CMK (cell line): ENCODE measurements at places on chromosomes 2 and 18.

- no peak for DNase-seq
Measured at GRCh38 chr2:123644053-123644452, 381.0 kb upstream of the CNTNAP5 start.

DNA sequence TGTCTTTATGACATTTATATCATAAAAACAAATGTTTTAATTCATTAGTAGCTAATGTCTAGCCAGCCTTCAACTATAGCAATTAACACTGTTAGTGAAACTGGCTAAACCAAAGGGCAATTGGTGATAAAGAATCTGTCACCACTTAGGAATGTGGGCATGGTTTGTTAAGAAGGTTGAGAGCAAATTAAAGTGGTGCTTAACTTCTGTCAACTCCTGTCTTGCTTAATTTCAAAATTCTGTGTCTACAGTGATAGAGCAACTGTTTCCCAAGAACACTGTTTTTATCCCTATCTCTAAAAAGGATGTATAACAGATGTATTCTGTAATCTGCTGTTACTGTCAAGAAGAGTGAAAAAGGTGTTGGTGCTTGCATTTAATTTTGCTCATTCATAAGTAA is 36.5 kb downstream of the CFAP36 start:
- DNase-seq, result no peak

DNA sequence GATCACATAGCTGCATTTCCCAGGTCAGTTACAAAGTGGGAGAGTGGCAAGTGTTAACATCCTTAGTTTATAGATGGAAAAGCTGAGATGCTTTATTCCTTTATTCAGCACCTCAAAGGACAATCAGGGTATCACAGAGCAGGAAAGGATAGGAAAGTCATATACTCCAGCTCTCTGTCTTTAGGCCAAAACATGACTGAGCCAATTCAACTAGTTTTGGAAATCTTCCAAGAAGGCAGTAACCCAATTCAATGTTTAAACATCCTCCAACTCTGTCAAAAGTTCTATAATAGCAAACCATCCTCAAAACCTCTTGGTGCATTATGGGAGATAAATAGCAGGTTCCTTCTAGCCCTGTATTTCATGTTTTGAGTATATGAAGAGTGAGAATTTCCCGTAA is 25.2 kb downstream of the CASP8 start:
- no peak for DNase-seq

DNA sequence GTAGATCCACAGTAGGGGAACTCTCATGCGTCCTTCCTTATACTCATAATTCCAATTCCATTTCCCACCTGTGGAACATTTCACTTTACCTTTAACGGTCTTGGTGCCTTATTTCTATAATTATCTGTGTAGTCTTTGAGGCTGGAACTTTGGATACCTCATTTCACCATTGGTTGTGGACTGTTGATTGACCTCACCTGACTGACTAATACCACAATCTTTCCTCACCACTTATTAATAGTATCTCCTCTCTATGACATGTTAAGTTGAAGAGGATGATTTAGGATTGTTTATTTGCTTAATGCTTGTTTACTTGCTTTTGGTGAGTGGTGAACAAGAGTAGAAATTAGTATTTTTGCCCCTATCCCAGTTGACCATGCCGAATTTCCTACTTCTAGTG is 50.0 kb downstream of the R3HDM1 start:
- no peak for DNase-seq

DNA sequence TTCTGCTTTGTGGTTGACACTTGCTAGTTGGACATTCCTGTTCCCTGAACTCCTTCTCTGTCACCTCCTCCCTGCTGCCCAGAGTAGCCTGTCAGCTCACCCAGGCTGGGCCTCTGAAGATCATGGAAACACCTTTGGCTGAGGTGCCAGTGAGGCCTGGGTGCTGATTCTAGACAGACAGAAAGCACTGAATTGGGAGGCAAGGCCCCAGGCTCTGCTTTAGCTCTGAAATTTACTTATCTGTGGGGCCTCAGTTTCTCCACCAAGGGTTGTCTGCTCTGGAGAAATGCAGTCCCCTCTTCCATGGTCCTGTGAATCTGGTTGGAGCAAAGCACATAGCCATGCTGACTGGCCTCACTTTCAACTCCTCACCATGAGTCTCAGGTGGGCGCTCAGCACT is 104.6 kb upstream of the SIX3 start:
- no peak for DNase-seq

DNA sequence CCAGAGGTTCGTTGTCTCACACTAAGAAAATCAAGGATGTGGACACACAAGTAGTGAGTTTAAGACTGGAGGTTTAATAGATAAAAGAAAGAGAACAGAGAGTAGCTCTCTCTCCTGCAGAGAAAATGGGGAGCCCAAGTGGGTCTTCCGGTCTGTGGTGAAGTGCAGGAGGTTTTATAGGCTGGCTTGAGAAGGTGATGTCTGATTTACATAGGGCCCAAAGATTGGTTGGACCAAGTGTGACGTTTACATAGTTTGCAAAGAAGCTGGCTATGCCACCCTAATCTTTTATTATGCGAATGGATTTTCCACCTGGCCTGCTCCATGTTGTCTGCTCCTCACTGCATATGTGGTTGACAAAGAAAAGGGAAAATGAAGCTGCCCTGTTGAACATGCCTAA is 430.4 kb upstream of the TRIB2 start:
- no peak for DNase-seq

DNA sequence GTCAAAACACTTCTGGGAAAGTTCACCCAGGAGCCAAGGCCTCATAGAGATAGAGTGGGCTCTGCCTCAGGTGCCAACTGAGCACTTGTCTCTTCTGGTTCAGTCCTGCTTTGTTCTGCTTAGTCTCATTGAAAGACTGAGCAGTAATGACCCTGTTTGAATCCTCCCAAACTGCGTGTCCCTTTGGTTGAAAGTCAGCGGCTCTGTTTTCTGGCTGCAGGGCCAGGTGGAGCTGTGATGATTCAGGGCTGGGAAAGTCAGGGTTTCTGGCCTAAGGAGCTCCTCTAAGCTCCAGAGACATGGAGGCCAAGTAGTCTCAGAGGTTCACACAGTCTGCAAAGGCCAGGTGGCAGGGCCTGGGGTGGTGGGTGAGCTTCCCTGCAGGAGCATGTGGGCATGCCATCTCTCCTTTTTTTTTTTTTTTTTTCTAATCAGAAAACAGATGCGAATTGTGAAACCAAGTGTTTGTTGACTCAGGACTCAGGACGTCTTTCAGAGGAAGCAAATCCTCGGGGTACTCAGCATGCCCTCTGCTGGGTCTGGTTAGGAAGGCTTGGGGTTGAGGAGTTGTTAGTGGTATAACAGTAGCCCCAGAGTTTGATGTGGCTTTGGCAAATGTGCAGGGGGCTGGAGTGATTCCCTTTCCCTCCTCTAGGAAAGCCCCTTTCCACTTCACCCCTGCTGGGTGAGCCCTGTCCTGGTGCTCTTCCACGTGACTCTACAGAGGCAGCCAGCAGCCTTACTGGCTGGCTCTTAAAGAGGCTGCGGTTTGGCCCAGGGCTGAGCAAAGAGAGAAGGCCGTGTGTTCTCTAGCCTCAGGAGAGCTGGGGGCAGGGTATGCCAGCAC is 38.3 kb downstream of the TMEM17 start:
- DNase-seq, result no peak

DNA sequence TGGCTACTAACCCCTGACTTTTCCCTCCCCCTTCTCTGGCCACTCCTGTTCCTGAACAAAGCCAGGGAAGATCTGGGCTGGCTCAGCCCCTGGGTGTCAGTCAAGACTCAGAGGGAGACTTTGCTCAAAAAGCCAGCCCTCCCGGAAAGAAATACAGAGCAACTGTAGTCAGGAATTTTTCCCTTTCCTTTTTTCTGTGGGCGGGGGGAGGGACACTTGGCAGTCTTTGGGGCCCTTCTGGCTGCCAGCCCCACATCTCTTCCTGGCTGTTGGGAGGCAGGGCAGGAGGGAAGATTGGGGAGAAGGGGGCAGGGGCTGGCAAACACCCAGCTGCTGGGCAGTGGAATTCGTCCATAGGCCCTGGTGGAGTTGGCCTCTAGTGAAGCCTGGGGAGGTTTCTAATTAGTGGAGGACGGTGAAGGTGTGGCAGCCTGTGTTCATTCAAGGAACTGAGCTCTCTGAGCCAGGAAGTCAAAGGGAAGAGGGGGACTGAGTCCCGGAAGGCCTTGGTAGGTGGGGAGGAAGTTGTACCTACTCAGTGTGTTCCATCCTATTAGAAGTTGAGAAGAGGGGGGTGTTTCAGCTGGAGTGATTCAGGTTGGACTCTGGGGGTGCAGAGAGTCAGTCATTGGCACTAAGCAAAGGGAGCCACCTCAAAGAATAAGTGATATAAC is 10.9 kb downstream of the IGFBP2 start:
- no peak for DNase-seq

GRCh38 chr2:212264187-212264586 is 274.4 kb downstream of the ERBB4 start:
- no peak for DNase-seq

GRCh38 chr2:29749041-29749440 is 172.3 kb downstream of the ALK start:
- DNase-seq, result no peak

- no peak for DNase-seq
Measured at GRCh38 chr2:11637546-11637945, 32.4 kb downstream of the NTSR2 start.

DNA sequence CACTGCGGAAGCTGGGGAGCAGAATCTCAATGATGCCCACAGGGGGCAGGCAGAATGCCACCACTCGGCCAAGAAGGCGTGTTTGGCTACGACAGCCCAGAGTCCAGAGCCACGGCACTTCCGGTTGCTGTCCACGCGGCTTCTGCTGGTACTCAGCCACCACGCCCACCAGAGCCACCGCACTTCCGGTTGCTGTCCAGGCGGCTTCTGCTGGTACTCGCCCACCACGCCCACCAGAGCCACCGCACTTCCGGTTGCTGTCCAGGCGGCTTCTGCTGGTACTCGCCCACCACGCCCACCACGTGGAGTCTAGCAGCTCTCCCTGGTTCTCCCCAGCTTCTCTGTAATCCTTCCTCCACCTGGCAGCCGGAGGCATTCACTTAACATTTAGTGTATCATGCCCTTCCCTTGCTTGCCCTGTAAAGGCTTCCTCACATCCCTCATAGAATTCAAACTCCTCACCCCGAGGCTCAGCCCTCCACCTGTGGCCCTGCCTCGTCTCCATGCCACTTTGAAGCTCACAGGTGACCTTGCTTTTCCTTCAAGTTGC is 40.1 kb upstream of the APCDD1 start:
- peak; percentile 53 for DNase-seq

GRCh38 chr2:97739893-97740245 is 26.5 kb downstream of the ZAP70 start:
- DNase-seq, result no peak

- DNase-seq, result no peak
Measured at GRCh38 chr18:61887838-61888237, 5.0 kb downstream of the RNF152 start.

DNA sequence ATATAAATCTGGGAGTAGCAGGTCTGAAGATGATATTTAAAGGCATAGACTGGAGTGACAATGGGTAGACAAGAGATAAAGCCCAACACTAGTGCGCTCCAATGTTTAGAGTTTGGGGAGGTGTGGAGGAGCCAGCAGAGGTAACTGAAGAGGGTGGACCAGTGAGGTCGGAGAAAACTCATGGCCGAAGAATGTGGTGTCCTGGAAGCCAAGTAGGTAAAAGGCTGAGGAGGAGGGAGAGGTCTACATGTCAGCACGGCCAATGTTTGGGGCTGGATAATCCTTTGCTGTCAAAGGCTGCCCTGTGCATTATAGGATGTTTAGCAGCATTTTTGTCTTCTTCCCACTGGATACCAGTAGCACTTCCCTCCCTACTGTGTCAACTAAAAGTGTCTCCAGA is 78.8 kb upstream of the KCNE4 start:
- DNase-seq, result no peak

DNA sequence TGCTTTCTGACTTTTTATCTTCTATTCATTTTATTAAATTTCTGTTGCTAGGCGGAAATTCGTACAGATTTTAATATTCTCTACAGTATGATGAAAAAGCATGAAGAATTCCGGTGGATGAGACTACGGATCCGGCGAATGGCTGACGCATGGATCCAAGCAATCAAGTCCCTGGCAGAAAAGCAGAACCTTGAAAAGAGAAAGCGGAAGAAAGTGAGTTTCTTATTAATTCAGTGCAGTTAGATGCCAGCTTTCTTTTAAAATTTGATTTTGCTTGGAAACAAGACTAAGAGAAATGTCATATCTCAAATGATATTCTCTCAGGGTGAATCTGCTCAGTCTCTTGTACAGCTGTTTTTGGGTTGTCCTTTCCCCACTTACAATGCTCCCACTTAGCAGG is 84.3 kb downstream of the MGAT5 start:
- DNase-seq, result no peak

DNA sequence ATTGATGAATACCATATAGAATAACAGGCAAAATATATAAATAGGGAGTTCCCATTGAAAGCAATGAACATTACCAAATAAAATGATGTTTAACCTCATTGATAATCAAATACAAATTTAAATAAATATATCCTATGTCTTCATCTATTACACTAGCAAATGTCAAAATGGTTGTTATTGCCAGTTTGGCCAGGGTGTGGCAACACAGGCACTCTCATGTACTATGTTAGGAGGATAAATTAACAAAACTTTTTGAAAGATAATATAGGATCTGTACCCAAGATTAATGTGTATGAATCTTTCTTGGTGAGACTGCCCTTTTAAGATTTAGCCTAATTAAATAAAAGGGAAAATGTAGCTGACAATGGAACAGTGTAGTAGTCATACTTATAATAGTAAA is 659.3 kb downstream of the ERBB4 start:
- DNase-seq, result no peak

- no peak for DNase-seq
Measured at GRCh38 chr2:221245772-221246171, 326.3 kb downstream of the EPHA4 start.

DNA sequence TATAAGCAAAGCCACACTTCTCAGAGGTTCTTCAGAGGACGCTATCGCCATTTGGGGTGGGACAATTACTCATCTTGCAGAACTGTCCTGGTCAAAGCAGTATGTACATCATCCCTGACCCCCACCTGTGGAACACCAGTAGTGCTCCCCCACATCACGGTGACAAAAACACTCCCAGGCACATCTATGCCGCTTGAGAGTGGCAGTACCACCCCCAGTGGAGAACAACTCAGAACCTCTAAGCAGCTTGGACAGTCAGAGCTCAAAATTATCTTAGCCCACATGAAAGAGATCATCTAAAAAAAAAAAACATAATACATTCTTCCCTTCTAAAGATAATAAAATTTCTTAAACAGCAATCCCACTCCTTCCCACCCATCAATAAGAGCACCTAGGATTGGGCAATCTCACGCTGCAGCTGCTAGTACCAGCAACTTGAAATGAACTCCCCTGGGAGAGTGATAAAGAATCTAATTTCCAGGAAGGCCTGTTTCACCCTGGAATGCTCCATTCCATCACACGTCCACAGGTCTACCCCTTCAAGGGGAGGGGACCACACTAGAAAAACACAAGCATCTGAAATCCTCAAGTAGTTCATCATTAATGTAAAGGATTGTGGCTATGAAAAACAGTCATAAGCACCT is 31.7 kb downstream of the LRP2 start:
- DNase-seq, result no peak

DNA sequence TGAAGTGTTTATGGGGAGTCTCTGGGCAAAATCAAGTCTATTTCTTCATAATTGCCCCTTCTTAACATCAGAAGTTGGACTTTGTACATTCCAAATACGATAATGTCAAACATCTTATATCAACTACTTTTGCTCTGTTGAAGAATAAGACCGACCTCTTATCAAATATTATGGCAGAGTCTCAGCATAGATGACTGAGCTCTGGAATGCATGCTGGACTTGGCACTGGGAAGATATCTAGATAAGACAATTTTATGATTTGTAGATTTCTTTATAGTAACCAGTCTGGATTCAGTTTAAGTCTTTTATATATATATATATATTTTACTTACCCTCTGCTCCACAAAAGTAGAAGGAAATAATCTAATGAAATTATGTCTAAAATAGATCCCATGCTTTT is 8.2 kb downstream of the APLF start:
- DNase-seq, result no peak
